ENCODE measurements at places on chromosomes 4 and X.

- no peak for DNase-seq
These were observed 39.6 kb downstream of the SMAD1 start for GRCh38 chr4:145521282-145521681.

- DNase-seq = no peak
These were observed 1.2 kb downstream of the SLC2A9 start for GRCh38 chr4:10020106-10020505.

- DNase-seq = no peak
These were observed 295.4 kb upstream of the FAM241A start for GRCh38 chr4:111849746-111850284.

DNA sequence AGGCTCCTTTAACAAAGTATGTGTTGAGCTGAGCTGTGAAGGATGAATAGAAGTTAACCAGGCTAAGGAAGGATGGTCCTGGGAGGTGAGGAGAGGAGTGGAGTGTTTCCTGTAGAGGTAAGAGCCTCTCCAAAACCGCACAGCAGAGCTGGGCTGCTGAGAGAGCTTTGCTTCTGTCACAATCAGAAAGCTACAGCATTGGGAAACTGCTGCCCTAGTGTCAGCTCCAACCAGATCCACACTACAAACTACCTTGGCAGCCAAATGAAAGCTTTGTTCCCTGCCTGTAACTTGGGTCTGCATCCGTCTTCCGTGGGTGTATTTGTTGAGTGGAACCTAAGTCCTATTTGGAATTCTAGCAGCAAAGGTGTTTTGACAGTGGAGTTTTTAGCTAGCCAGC, 91.8 kb downstream of the REPS2 start:
- no peak for DNase-seq

DNA sequence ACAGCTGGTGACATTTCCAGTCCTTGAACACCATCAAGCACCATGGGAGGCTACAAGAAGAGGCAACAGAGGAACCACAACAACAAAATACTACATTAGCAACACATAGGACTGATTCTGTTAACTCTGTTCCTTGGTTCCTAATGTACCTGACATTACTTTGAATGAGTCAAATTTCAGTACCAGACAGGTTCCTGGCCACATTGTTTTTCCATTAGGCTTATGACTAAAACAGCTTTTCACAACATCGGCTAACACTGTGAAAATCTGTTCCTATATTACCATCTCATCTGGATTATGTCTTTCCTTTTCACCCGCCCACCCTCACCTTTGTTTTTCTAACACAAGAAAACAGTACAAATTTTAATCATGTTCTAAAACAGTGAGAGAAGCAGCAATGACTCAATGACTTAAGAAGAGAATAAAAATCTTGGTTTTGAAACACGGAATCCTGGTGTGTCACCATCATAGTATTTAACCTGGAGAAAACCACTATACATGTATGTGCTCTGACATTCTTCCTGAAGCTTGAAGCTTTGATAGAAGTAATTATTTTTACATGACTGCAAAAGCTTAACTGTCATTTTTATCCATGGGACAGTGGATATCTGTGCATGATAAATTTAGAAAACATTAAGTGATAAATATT, 143.9 kb downstream of the SCFD2 start:
- no peak for DNase-seq

DNA sequence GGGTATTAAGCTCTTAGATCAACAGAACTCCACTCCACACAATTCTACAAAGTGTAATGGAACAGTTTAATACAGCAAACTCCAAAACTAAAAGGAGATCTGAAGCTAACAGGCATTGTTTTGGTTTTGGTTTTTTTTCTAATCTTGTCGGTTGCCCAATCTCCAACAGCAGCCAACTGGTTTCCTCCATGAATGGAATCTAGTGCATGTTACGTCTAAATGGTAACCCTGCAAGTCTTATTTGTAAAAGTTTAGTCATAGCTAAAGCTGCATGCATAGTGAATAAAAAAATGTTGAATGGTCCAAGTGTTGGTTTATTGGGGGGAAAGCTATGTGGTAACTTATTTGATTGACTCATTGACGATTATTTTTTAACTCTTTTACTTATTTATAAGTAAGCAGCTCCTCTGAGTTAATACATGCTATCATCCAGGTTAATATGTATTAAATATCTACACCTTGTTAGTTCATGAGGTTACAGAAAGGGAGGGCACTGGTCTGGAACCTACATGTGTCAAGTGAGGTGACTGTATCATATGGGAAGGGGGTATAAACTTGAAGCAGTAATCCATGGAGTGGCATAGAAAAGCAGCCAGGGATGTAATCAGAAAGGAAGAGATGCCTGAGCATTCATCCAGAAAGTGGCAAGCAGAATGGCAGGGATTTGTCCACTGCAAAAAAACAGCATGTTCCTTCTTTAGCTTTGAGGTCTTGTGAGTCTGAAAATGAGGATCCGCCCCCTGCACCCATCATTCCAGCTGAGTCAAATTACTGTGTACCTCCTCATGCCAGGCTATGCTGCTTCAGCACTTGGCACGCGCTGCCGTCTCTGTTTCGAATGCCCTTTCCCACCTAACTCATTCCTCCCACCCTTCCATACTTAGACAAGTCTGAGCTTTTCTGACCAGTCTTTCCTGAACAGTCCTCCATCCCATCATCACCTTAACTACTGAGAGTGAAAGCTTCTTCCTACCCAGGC, 81.7 kb downstream of the PDGFC start:
- DNase-seq = no peak

DNA sequence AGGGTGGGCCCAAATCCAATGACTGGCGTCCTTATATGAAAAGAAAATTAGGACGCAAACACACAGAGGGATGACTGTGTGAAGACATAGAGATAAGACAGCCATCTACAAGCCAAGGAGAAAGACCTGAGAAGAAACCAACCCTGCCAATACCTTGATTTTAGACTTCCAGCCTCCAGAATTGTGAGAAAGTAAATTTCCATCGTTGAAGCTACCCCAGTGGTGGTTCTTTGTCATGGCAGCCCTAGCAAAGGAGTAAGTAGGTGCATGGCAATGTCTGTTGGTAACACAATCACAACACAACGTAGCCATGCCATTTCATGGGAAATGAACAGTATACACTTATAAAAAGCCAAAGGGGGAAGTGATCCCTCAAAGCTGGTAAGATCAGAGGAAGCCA, 25.3 kb downstream of the SMIM20 start:
- no peak for DNase-seq

DNA sequence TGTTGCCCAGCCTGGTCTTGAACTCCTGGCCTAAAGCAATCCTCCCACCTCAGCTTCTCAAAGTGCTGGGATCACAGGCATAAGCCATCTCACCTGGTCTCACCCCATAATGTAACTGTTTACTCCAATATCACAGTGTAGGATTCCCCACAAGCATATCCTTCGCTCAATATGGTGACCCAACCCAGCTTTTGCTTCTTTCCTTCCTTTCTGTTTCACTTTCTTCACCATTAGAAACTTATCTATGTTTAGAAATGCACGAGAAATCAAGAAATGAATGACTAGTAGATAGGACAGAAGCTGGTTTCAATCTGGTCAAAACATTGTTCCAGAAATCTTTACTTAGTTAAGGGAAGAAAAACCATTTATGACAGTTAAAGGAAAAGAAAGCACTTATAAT, 18.9 kb downstream of the TSPAN5 start:
- no peak for DNase-seq

GRCh38 chr4:5399790-5400421, 308.5 kb downstream of the EVC2 start:
- DNase-seq = no peak

DNA sequence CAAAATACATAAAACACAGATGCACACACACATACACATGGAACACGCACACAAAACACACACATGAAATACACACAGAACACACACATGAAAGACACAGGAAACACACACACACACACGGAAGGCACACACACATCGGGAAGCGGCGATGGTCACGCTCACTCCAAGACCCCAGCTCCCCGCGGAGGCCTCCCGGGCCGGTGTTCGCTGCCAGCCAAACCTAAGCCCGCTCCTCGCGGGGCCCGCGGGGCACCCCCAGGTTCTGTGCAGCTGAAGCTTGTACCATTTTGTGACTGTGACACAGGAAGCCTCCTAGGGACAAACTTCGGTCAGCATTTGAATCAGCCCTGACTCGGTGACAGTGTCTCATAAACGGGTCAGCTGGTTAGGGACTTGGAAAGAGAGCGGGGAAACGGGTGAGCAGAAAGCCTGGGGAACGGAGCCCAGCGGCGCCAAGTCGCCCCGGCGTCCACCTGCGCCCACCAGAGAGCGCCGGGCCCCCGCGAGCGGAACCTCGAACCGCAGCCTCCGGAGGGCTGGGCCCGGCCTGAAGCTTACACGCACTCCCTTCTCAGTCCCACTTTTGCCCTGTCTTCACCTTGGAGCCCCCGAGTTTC, 32.1 kb downstream of the F11 start:
- DNase-seq = no peak

GRCh38 chr4:56158483-56158882, 209.7 kb downstream of the CEP135 start:
- DNase-seq = no peak

- no peak for DNase-seq
These were observed 17.5 kb upstream of the FAM241A start for GRCh38 chr4:112127803-112128202.

DNA sequence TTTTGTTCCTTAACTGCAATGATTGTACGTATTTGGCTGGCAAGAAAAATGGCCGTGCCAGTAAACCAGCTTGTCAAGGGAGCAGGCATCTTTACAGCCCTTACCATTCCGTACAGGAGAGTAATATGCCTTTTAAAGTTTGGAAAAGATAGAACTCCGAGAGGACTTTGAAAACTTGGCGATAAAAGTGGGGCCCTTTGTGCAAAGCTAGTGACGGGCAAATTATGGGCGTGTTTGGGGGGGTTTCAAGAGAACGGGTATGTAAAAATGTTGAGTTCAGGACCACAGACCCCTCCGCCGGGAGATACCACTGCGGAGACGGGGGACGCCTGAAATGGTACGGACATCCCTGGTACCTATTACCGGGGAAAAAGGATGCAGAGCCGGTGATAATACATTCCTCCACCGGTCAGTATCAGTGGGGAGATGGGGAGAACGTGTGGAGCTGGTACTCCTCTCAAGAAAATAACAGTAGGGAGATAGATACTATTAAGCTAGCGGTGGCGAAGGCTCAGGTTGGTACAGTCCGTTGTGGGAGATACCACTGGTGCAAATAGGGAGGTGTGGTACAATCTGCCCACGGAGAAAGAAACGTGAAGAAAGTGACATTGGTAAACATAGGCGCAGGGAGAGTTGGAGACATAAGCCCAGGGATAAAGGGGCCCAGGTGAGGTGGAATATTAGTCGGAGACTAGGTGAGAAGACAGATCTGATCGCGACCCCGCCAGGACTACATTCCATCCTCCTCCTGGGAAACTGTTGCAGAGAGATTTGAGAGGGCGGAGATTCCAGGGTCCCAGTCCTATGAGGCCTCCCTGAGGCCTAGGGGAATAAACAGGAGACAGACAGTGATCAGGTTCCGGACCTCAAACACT, 14.5 kb downstream of the SPACA5 start:
- peak; percentile 53 for DNase-seq

- DNase-seq = no peak
These were observed 219.9 kb downstream of the BCOR start for GRCh38 chrX:39877905-39878304.

DNA sequence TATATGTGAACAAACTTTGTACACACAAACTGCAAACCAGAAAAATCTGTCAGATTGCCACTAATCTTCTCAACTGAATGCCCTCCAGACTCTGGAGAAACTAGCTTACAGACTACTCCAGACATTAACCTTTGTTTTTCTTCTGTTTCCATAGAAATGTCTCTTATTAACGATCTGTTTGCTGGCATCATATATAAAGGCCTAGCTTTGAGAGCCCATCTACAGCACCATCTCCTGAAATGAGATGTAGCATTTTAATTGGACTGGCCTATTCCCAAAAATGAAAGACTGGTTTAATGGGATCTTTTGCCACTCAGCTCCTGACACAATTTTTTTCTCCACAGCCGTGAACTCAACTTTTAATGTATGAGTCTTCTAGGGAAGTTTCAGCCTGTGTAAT, 266.0 kb upstream of the IL1RAPL1 start:
- DNase-seq = no peak

DNA sequence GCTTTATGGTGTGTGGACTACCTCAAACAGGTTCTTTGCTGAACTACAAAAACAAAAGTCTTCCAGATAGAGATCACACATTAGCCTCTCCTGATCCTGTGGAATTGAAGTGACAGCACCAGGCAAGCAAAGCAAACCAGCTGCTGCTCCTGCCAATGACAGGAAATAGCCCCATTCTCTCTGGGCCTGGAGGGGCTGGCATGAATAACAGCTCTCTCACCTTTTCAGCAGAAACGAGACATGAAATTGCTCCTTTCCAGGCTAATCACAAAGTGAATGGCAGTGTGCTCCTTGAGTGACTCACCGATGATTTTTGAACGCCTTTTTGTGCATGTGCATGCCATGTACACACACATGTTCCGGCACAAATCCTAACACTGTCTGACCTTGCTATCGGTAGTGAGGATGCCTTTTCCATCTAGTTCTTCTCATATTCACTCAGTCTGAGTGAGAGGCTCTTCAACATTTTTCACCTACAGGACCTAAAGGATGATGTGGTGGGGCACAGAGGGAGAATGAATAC, 24.4 kb downstream of the MFAP3L start:
- DNase-seq = no peak

DNA sequence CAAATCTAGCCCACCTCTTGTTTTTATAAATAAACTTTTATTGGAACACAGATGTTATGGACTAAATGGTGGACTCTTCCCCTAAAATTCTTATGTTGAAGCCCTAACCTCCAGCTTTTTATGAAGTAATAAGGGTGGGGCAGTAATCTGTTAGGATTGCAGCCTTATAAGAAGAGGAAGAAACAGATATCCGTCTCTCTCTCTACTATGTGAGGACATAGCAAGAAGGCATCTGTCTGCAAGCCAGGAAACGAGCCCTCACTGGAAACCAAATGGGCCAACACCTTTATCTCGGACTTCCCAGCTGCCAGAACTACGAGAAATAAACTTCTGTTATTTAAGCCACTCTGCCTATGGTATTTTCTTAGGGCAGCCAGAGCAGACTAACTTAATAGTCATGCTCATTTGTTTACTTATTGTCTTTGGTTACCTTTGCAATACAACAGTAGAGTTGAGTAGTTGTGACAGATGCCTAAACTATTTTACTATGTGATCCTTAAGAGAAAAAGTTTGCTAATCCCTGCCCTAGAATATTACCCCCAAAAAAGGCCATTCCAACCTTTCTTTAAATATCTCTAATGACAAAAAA, 67.4 kb downstream of the MANBA start:
- DNase-seq = no peak

- DNase-seq = no peak
These were observed 60.6 kb upstream of the SLC39A8 start for GRCh38 chr4:102405821-102406401.

Measured in activated T-helper 1 cell treated with anti-CD3 and anti-CD28 coated beads, Interleukin-2, amount 50 U/mL, for 16 hours (primary cell).